Activated effector memory CD4-positive, alpha-beta T cell treated with Interleukin-2 at 50 U/mL for 16 hours (primary cell): ENCODE measurements at places on chromosomes 7 and 10.
A peak's percentile ranks its signal among the peaks of the same experiment; 100 is the strongest.

- DNase-seq: no peak
Observed at GRCh38 chr10:124709861-124710260, 34.3 kb downstream of the FAM53B start.

DNA sequence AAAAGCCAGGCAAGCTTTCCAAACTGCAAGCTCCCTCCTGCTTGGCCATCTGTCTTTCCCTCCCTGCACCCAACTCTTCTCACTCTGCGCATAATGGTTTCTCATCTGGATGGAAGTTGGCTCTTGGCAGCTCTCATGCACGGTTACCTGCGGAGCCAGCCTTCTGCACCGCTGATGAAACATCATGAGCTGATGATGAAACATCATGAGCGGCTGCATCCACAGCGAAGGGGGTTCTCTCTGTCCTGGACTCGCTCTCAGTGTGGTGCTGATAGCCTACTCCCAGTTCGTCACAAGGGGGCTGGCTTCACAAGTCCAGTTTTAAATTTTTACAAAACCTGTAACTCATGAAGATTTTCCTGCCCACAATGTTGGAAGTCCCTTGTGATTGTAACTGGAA is 457.5 kb downstream of the ACTR3B start:
- DNase-seq: no peak

DNA sequence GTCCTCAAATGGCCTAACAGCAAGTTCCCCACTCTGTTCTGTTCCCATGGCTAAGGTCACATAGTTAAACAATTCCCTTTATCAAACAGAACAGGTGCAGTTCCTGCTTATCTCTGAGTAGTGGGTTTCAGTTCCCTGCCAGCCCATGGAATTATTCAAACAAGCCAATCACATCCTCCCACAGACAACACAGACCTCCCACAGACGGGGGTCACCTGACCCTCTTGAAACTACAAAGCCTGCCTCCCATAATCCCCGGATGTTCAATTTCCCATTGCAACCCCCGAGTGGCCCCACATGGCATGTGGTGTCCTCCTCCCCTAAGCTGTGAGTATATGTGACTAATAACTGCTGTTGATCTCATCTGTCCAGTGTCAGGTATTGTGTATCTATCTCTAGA is 64.1 kb downstream of the TMEM168 start:
- DNase-seq: no peak

GRCh38 chr10:16822726-16823360 is 5.6 kb upstream of the RSU1 start:
- DNase-seq: no peak

GRCh38 chr7:8068892-8069686 is 100.5 kb downstream of the GLCCI1 start:
- DNase-seq: no peak

DNA sequence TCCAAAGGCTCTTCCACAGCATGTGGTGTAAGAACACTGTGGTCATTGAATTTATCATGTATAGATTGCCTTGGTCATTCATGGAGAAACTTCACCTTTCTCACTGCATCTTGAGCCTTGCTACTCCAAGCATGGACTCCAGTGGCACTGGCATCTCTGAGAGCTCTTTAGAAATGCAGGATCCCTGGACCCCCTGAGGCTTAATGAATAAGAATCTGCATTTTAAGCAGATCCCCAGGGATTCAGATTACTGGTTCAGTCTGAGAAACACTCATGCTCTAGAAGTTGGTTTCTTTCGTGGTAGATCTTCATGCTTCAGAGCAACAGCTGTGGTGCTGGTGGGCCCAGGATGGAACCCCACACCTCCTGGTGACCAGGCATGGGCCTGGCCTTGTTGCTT is 63.2 kb downstream of the CFAP58 start:
- DNase-seq: no peak

GRCh38 chr7:27162561-27163287 is 2.6 kb downstream of the HOXA9 start:
- DNase-seq: no peak

GRCh38 chr7:151008511-151009323 is 15.6 kb downstream of the ATG9B start:
- DNase-seq: peak; percentile 70

GRCh38 chr10:75779276-75779675 is 347.9 kb downstream of the LRMDA start:
- no peak for DNase-seq

DNA sequence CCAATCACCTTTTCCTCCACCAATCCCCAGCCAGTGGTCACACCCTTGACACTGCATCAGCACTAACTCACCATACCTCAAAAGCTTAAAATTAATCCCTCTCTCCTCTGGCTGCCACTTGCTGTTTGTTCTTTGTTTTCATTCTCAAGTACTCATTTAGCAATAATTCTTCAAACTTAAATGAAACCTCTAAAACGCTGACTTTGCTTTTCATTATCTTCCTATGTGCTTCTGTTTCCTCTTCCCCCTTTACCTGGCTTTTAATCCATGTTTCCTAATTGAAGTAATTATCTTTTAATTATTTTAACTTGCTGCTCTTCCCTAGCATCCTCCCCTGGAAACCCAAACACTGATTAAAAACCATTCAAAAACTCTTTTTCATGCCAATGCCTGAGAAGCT is 348.9 kb upstream of the MEOX2 start:
- DNase-seq: no peak

DNA sequence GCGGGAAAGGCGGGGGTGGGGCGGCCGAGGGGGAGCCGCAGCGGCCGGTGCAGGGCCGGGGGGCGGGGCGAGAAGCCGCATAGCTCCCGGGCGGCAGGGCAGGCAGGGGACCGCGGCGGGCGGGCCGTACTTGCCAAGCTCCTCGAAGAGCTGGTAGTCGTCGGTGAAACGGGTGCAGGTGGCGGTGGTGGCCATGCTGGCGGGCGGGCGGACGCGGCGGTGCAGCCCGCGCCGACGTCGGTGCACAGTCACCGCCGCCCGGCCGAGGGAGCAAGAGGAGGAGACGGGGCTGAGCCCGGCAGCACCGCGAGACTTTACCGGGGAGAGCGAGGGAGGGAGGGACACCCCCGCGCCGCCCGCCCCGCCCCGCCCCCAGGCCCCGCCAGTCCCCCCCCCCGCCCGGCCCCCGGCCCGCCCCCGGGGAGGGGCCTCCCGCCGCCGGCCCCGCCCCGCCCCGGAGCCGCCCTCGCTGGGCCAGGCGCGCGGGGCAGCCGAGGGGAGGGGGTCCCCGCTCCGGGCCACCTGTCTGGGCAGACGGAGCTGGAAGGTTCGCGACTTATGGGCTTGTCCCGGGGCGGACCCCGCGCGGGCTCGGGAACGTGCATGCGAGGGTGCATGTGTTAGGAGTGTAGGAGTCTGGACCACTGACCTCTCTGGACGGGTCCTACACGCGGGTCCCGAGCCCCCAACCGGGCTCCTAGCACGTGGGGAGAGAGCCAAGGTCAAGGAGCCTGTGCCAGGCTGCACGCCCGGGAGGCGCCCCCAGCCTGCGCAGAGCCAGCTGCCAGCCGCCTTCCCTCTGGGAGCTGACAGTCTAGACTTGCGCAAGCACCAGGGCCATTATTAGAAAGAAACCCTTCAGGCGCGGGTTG is at the start of gene CAMK2G:
Gene CAMK2G (minus strand): TSS at position 289 of the 872 bp plus-strand sequence. CDS start 94 bp downstream, at position 195.
- peak; percentile 76 for DNase-seq

- no peak for DNase-seq
Observed at GRCh38 chr7:74627661-74628411, 29.7 kb upstream of the GTF2I start.

- no peak for DNase-seq
Observed at GRCh38 chr7:95881597-95881996, 109.2 kb downstream of the DYNC1I1 start.

- DNase-seq: peak; percentile 43
Observed at GRCh38 chr10:110868981-110869380, 2.7 kb upstream of the PDCD4 start.

GRCh38 chr7:47066976-47067614 is 514.8 kb downstream of the TNS3 start:
- DNase-seq: no peak

DNA sequence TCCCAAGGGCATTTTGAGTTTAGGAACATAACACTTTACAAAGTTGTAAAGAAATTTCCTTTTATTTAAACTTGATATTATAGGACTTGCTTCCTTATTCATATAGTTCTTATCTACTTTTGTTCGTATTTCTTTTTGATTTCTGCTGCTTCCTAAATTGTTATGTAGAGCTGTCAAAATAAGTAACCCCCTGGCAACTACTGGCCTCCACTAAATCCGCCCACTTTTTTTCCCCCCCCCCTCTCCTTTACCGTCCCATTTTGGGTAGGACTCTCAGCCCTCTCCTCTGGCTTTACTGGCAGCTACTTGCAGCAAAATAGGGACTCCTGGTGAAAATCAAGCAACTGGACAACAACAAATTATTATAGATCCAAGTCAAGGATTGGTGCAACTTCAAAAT is 1.1 kb downstream of the SP4 start:
- DNase-seq: no peak

GRCh38 chr10:70500368-70500767 is 21.8 kb downstream of the PALD1 start:
- DNase-seq: no peak

DNA sequence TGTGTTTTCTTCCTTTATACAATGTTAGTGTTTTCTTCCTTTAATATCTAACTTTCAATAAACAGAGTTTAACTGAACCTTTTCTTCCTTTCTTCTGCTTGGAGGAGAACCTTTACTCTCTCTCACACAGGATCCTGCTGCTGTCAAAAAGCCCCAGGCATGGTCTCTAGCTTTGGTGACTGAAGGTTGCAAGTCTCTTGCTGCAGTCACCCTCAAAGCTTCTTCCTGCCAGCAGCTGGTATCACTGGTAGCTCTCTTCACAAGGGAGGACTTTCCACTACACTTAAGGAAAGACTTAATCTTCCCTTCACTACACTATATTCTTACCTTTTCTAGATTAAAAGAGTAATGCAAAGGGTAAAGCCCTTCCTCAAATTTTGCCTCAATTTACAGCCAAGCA is 153.4 kb downstream of the SGMS1 start:
- DNase-seq: no peak

DNA sequence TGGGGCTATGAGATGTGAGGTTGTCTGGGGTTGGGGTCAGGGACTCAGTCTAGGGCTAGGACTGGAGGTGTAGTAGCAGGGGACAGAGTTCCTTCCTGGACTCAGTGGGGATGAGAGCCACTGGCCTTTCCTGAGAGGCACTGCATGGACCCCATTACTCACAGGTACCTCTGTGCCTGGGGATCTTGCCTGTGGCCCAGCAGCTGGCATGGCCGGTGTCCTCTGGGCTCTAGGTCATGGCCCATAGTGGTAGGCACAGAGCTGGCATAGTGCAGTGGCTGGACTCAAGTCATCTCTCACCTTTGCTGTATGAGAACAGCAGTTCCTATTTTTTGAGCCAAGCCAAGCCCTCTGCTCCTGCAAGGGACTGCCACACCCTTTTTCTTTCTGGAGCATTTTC is 51.9 kb downstream of the NEURL1 start:
- DNase-seq: no peak

DNA sequence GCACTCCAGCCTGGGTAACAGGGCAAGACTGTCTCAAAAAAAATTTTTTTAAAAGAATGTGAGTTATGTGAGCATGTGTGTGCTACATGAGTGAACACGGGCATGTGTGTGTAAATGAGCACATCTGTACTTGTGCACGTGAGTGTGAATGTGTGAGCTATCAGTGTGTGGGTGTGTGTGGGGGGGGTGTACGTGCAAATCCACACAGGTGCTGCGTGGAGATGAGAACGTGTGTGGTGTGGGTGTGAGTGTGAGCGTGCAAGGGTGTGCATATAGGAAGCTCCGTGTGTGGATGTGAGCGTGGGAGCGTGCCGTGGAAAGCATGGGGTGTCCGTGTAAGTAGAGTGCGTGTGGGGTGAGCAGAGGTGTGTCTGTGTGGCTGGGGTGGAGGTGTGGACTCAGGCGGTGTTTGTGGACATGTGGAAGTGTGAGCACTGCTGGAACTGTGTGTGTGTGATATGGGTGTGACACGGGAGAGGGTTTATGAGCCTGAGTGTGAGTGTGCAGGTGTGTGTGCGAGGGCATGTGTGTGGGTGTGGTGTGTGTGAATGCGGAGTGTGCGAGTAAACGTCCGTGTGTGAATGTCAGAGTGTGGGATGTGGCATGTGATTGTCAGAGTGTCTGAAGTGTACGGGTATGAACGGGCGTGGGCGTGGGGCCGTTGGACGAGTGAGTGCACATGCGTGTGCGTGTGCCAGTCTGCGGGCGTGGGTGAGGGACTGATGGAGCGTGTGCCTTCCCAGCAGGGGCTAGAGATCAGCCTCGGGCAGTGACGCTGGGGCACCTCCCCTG is 45.9 kb upstream of the TNRC18 start:
- no peak for DNase-seq

DNA sequence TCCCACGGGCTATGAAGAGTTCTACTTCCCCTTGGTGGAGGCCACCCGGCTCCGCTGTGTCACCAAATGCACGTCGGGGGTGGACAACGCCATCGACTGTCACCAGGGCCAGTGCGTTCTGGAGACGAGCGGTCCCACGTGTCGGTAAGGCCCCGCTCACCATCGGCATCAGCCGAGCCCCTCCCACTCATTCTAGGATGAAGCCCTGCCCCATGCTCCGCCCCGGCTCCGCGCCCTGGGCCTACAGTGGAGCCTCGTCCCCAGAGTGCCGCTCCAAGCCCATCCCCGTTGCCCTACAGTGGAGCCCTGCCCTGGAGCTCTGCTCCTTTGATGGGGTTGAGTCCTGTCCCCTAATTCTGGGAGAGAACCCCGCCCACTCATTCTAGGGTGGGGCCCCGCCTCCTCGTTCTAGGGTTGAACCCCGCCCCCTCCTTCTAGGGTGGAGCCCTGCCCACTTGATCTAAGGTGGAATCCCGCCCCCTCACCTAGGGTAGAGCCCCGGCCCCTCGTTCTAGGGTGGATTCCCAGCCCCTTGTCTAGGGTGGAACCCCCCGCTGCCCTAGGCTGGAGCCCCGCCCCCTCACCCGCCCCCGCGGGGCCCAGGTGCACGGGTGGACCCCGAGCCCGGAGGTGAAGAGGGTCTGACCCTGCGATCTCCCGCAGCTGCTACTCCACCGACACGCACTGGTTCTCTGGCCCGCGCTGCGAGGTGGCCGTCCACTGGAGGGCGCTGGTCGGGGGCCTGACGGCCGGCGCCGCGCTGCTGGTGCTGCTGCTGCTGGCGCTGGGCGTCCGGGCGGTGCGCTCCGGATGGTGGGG is 3.4 kb upstream of the MUC12 start:
- peak; percentile 61 for DNase-seq

- DNase-seq: no peak
Observed at GRCh38 chr7:48088559-48089045, 463 bp upstream of the UPP1 start.

- no peak for DNase-seq
Observed at GRCh38 chr7:131388126-131388525, 60.5 kb downstream of the MKLN1 start.

DNA sequence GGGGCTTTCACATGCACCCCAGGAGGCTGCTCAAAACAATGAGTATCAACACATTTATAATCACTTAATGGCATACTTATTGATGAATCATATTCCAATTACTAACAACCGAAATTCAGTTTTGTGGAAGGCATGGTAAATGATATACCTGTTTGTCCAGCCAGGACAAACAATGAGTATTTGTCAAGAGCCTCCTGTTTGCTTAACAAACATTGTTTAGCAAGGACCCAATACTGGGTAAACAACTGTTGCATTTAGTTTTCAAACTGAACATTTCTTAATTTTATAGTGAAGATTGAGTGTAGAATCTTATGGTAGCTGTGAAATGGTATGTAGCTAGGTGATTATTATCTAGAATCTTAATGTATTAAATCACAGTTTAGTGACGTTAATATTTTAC is 473.7 kb downstream of the ATRNL1 start:
- DNase-seq: no peak

- no peak for DNase-seq
Observed at GRCh38 chr7:108603656-108604306, 34.1 kb downstream of the DNAJB9 start.
